ENCODE measurements at places on chromosomes 12 and 14.
A peak's percentile ranks its signal among the peaks of the same experiment; 100 is the strongest.

DNA sequence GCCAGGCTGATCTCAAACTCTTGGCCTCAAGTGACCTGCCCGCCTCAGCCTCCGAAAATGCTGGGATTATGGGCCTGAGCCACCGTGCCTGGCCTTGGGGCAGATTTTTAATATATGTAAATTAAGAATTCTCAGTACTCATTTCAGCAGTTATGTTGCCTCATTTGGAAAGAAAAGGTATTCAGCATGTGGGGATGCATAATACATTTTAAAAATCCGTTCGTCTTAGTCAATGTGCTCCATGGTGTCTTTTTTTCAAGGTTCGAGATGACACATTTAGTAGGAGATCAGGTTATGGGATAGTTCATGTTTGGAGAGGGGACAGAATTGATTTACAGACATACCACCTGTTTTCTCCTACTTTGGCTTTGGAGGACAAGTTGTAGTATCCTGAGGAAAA, 10.2 kb downstream of the SYNE2 start:
- no peak for DNase-seq

DNA sequence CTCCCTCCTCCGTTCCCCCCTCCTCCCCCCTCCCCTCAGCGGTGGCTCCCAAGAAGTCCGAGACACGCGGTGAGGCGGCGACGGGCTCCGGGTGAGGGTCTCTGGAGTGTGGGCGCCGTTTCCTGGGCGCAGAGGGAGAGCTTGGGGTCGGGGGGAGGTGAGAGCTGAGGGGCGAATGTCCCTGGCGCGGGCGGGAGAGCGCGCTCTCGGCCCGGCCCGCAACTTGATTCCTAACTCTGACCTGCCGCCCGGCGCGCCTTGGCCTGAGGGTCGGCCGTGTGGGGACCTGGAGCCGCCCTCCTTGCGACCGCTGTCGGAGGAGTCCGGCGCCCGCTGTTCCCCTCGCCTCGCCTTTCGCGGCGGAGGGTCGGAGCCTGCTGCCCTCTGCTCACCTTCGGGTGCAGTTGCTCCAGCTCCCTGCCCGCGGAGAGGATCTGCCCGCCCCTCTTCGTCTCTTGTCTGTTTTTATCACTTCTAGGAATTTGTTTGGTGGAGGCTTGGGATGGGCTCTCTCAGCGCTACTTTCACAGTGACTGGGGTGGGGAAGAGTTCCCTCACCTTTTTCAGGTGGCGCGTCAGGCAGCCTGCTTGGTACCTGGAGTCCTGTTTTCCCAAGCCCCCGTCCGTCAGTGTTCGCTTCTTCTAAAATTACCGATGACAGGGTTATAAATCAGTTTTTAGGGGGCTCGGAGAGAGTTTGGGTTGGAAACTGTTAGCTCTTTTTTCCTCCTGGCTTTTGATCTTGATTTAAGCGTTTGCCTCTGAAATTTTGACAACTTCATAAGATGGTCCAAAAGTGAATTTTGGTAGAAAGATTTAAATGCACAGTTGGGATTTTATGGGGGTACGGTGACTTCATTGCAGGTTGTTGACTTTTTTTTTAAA, 495 bp downstream of the ADIPOR2 start:
- peak; percentile 51 for DNase-seq

- peak; percentile 56 for DNase-seq
These were observed 5.5 kb downstream of the ITGA5 start for GRCh38 chr12:54413284-54414190.

DNA sequence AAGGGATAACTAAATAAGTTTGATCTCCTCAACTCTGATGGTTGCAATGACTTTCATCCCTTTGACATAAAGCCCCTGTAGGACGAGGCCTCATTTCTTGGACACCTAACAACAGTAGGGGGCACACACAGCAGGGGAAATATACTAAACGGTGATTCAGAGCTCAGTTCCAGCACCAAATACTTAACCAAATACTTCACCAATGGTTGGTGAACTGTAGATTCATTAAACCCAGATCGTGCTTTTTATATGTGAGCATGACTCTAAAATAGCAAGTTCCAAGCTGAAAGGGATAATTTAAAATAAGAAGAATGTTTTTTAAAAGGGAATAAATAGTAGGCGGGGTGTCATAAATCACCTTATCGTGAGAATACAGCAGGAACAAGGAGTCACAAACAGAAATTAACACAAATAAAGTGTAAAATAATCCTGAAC, 53.2 kb downstream of the ATG2B start:
- DNase-seq = no peak

GRCh38 chr12:85874031-85874461, at the start of gene NTS:
Gene NTS (plus strand): TSS chr12:85874295. CDS start chr12:85874404, 109 bp downstream.
- DNase-seq = no peak

DNA sequence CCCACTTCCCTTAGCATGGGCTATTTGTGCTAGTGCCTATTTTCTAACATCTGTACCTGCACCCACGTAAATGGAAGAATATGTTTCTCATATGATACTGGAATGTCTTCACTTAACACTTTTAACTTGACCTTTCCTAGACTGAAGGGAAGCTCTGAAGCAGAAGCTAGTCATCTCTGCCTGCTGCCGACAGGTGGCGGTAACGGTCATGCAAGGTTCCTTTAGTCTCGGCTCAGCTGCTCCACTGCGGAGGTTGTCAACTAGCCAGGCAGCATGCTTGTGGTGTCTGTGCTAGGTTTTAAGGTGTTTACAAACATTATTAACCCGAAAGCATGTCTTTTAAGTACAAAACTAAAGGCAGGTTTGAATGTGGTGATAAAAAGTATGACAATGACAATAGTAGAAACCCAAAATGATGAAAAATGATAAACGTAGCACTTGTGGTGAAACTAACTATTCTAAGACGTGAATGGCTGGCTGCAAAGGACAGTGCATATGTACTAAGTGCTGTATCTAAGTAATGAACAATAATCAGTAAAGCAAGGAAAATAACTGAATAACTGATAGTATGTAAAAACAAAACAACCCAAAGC, 117.2 kb downstream of the GRIN2B start:
- DNase-seq = peak; percentile 18

GRCh38 chr12:122980183-122981035, at the start of gene ARL6IP4:
Gene ARL6IP4 (plus strand): TSS chr12:122980681. CDS start chr12:122981140, 459 bp downstream.
- peak; percentile 72 for DNase-seq

DNA sequence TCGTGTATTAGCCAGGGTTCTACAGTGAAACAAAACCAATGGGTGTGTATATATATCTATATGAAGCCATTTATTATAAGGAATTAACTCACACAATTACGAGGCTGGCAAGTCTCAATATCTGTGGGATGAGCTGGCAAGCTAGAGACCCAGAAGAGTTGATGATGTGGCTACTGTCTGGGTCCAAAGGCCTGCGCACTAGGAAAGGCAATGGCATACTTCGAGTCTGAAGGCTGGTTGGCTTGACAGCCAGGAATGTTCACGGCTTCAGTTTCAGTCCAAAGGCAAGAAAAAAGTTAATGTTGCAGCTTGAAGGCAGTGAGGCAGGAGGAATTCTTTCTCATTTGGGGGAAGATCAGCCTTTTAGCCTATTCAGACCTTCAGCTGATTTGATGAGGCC, 893.3 kb upstream of the LRFN5 start:
- DNase-seq = no peak

DNA sequence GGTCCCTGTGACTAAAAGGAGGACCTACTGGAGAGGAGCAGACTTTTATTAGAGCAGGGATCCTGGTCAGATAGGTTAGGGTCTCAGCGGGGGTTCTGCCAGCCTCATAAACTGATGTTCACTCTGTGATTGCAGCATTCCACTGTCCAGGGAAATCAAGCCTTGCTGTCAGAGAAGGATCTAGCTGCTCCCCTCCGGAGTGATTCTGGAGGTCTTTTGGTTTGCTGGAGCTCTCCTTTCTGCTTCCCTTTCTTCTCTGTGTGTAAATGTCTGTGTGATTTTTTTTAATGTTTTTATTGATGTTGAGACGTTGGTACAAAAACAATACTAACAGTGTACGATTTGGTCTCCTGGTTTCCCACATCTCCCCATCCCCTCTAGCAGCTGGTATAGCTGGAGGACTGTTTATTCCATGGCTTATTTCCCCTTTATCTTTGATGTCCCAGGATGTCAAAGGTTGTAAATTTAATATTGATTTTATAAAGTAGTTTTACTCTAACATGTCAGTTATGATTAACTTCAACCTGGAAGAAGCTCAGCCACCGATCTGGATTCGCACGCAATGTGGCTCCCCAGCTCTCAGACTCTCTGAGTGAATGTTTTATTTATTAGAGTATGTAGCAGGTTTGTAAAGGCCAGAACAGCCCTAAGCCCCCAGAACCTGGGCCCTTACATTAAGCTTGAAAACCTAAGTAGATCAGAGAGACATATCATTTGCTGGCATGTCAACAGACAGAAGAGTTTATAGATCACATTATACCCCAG, 202.3 kb upstream of the G2E3 start:
- no peak for DNase-seq

DNA sequence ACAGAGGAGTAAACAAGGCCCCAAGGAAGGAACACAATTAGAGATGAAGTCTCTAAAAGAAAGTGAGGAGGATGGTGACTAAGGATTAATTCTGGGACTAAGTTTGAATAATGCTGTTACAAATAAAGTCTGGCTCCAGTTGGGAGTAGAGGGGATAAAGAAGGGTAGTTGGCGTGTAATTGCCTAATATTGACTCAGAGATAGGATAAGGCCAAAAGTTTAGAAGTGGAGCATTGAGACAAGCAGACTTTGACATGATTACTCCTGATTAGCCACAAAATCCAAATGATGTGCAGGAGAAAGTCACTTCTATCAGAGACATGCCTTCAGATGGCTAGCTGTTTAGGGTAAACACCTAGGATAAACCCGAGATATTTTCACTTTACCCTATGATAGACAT, 108.4 kb downstream of the PLCZ1 start:
- DNase-seq = no peak

GRCh38 chr12:92739113-92739512, 36.3 kb downstream of the PLEKHG7 start:
- DNase-seq = no peak

GRCh38 chr12:50102646-50103309, 1.0 kb upstream of the GPD1 start:
- no peak for DNase-seq

DNA sequence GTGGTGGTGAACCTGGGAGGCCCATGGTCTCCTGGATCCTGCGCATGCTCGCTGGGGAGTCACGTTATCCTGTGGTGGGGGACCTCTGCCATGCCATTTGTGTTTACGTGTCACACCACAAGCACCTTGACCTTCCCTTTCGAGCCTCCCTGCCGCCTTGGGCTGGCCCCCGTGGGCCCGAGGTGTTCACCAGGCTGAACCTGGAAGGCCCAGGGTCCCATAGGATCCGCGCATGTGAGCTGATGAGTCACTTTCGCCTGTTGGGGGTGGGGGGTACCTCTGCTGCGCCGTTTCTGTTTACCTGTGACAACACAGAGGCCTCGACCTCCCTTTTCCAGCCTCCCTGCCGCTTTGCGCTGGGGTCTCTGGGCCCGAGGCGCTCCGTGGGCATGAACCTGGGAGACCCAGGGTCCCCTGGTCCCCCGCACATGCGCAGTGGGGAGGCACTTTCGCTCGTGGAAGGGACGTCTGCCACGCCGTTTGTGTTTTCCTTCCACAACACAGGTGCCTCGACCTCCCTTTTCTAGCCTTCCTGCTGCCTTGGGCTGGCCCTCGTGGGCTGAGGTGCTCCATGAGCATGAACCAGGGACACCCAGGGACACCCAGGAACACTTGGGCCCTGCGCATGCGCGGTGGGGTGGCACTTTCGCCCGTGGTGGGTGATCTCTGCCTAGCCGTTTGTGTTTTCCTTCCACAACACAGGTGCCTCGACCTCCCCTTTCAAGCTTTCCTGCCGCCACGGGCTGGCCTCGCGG, 334.1 kb downstream of the ALG10 start:
- no peak for DNase-seq

GRCh38 chr12:28217805-28218204, 27.5 kb downstream of the CCDC91 start:
- DNase-seq = no peak

DNA sequence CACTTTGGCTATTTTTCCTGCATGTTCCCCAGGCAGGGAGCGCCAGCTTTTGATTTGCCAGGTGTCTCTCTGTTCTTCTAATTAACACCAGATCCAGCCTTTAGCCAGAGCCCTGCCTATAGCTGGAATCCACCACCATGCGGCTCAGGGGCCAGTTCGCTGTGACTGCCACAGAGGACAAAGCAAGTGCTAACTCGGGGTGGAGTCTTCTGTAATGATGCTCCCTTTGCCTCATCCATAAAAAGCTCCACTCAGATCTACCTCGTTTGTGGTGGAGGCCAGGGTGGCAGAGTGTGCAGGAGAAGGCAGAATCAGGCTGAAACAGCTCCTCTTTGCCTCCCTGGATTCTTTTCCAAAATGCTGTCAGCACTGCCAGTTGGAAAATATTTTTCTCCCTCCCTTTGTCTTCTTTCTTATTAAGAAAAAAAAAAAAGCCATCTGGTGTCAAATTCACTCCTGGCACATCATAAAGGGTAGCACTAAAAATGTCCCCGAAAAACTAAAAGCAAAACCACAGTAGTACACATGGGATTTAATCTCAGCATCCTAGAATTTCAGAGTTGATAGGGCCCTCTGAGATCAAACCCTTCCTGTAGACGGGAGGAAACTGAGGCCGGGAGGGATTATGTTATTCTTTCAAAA, 18.0 kb upstream of the CTDSP2 start:
- no peak for DNase-seq

GRCh38 chr14:98955741-98956070, 316.3 kb downstream of the BCL11B start:
- no peak for DNase-seq

- DNase-seq = no peak
These were observed 13.8 kb upstream of the KCNJ8 start for GRCh38 chr12:21788089-21788983.

DNA sequence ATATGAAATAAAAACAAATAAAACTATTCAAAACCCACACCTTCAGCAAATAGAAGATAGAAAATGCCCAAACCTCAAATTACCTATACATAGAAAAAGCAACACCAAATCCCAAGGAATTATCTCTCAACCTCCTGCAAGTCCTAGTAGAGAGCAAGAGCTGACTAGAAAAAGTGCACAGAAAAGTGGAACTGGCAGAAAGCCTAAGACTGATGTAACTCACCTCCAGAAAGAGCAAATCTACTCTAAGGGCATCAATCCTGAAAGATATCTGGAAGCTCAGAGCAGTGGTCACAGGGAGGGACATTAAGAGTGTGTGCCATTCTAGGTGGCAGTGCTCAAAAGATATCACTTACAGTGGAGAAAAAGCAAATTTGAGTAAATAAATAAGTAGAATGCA, 62.1 kb upstream of the PLEKHG7 start:
- no peak for DNase-seq

DNA sequence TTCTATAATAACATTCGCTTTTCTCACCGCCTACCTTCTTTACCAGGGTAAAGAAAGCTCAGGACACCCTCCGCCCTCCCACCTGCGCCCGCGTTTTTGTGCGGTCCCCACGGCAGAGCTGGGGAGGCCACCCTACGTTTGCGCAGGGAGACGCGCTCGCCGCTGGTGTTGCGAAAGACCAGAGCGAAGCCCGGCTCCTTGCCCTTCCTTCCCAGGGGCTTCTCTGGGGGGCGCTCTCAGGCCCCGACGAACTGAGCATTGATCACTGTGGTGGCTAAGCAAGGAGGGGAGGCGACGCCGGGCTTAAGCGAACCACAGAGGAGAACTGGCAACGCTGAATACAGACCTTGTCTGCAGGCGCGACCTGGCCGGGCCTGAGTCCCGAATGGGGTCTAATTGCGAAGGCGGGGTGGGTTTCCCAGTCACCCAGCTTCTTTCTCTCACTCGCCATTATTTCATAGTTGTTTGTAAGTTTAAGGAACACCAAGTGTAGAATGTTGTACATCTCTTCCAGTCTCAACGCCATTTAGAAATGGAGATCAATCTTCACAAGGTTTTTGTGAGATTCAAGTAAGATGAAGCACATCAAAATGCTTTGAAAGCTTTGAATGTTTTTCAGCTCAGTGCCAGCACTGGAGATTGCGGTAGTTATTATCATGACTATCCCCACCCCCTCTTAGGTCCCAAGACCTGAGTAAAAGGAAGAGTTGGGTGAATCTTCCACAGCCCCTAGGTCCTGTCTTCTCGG, 1.7 kb upstream of the NKX2-1 start:
- no peak for DNase-seq
